ENCODE measurements at places on chromosomes 11 and 22.

- DNase-seq = peak; percentile 95
These were observed 39.7 kb upstream of the CCDC89 start for GRCh38 chr11:85725510-85726258.

DNA sequence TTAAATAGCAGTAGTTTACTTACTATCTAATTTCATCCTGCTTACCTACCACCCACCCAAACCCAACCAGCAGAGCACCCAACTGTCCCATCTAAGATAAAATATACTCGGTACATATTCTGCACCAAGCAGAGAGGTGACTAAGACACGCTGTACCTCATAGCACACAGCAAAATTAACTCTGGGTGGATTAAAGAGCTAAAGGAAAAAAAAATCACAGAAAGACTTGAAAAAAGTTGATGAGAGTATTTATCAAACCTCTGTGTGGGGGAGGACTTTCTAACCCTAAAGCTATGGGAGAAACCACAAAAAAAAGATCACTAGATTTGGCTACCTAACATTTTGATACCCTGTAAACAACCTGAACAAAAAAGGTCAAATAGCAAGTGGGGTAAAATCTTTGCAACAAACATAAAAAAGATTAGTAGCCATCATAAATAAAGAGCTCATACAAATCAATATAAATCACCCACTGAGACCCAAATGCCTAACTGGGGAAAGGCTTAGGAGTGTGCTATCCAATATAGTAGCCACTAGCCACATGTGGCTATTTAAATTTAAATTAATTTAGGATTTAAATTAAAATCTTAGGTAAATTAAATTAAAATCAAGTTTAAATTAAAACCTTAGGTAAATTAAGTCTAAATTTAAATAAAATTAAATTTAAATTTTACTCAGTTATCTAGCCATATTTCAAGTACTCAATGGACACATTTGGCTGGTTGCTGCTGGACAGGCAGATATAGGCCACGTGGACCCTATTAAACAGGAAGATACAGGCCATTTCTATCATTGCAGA lies 25.6 kb upstream of the CD5 start:
- no peak for DNase-seq

GRCh38 chr11:13440100-13440855 lies 22.7 kb downstream of the BTBD10 start:
- DNase-seq = peak; percentile 93

DNA sequence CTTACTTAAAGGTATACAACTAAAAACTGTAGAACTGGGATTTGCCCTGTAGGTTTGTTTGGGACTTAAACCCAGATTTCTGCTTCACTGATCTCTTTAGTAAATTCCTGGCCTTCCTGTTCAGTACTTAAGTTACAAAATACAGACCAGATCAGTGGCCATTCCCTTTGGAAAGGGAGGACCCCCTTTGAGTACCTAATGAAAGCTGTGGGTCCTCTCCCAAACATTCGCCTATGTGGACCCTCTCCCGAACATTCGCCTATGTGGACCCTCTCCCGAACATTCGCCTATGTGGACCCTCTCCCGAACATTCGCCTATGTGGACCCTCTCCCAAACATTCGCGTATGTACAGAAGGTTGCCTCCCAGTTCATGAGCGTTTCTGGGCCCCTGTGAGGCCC lies 10.3 kb downstream of the L3MBTL2 start:
- DNase-seq = no peak

Data from EH (cell line).